ENCODE measurements at places on chromosomes 16 and 17. TPM values are rescaled to one million over a fixed set of nuclear protein-coding genes. Genes with fewer than 3 reads are reported as not detected.

Gene PPY
- not detected for total RNA-seq

Gene PRAC1
- not detected for total RNA-seq

Gene ZACN
- 0.53 TPM for total RNA-seq

DNA sequence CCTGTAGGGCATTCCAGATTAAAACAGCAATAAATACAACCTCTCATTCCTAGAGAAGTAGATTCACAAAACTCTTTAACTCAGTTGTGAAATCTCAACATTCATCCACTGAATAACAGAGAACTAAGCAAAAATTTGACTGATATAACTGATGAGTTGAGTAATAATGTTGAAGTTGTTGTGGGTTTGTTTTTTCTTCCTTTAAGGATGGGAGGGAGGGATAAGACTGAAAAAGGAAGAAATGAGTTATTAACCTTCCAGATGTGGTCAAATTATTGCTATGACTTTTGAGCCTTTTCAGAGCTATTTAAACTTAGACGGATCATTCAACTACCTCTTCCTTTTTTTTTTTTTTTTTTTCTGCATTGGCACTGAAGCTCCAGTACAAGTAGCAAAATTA lies 38.6 kb downstream of the SKAP1 start:
- no peak overlapping the region for H3K4me3 ChIP-seq
- DNase-seq = no peak
- no peak overlapping the region for H3K27ac ChIP-seq

DNA sequence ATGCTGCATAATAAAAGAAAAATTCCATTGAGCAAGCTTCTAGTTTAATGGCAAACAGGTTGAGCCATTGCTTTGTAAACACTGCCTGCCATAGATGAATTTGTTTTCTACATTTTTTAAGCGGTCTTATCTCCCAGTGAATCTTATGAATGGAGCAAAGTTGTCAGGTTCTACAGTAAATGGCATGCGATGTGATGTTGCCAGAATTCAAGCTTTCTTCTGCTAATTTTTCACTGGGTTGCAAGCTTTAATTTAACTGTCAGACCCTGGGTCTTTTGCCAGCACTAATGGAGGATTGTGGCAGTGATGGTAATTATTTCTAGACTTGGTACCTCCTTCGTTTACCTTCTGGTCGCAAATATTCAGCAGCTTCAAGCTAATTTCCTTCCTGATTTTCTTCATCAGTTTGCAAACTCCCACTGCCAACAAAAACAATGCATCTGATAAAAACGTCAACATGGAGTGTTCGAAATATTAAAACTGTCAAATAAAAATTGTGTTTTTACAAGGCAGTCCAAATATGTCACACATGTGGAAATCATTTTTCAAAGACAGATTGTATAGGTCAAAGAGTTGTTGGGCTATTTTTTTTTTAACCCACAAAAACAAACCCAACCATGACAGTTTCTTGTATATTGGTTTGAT lies 274.2 kb upstream of the ERCC4 start:
- no peaks in the 10 kb centered on the region for H3K36me3 ChIP-seq
- no peaks in the 10 kb centered on the region for H3K27me3 ChIP-seq
- H3K27ac ChIP-seq = no peak overlapping the region
- no peaks in the 10 kb centered on the region for H3K4me1 ChIP-seq

GRCh38 chr17:56908001-56908542 lies 5.8 kb downstream of the TRIM25 start:
- peak overlapping the region; percentile 79 for H3K4me3 ChIP-seq
- DNase-seq = peak; percentile 60
- H3K4me1 ChIP-seq = peaks cover 24% of the 10 kb centered on the region
- peaks cover 37% of the 10 kb centered on the region for H3K36me3 ChIP-seq
- H3K27ac ChIP-seq = peak overlapping the region; percentile 42
- H3K27me3 ChIP-seq = no peaks in the 10 kb centered on the region

DNA sequence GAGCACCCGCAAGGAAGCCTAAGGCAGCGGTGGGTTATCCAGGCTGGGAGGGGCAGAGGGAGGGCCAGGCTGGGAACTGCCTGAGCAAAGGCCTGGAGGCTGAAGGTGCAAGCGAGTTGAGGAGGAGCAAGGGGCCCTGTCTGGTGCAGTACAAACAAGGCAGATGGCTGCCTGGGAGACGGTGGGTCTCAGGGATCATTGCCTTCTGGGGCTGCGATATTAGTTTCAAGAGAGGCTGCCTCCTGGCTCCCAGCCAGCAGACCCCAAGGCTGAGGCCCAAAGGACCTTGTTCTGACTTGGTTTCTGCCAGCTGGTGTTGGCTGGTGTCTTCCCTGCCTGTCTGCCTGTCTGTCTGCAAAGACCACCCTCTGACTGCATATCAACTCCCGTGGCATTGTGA lies 154.0 kb downstream of the IRF8 start:
- no peak overlapping the region for H3K4me3 ChIP-seq
- no peak for DNase-seq
- no peaks in the 10 kb centered on the region for H3K4me1 ChIP-seq
- no peaks in the 10 kb centered on the region for H3K36me3 ChIP-seq
- no peak overlapping the region for H3K27ac ChIP-seq

DNA sequence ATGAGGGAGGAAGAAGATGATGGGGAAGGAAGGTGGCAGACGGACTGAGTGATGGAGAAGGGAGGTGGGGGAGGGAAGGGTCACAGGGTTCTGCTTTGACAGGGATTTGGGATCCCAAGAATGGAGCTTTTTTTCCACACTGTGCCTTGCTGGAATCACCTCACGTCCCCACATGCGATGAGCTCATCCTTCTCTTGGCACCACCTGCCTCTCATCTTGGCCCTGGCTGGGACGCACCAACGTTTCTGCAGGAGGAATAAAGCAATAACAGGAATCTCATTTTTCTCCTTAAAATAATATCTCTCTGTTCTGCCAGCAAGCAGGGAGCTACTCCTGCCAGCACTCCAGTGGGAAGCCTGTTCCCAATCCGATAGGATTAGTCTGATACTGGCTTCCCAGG lies 47.8 kb downstream of the MEOX1 start:
- H3K4me3 ChIP-seq = no peak overlapping the region
- no peaks in the 10 kb centered on the region for H3K27me3 ChIP-seq
- H3K27ac ChIP-seq = no peak overlapping the region
- no peaks in the 10 kb centered on the region for H3K36me3 ChIP-seq

GRCh38 chr16:4094127-4094773 lies 22.0 kb downstream of the ADCY9 start:
- no peaks in the 10 kb centered on the region for H3K36me3 ChIP-seq
- no peaks in the 10 kb centered on the region for H3K27me3 ChIP-seq
- no peak for DNase-seq
- H3K4me1 ChIP-seq = no peaks in the 10 kb centered on the region
- H3K4me3 ChIP-seq = no peak overlapping the region

GRCh38 chr17:351875-352420 lies 659 bp downstream of the RPH3AL start:
- H3K27ac ChIP-seq = no peak overlapping the region
- no peaks in the 10 kb centered on the region for H3K27me3 ChIP-seq
- no peak for DNase-seq
- H3K36me3 ChIP-seq = no peaks in the 10 kb centered on the region

DNA sequence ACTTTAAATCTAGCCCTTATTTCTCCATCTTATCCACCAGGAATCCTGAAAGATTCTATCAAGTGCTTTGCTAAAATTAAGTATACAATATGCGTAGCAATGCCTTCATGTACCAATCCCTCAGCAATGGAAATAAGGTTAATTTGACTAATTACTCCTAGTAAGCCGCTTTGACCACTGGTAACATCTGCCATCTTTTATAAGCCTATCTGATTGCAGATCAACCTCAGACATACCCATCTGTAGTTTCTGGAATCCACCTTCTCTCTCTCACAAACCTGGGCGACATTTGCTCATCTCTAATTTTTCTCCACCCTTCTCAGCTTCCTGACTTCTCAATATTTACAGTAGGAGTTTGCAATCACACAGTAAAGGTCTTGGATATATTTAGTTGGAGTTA lies 138.8 kb upstream of the CRHR1 start:
- no peaks in the 10 kb centered on the region for H3K27me3 ChIP-seq
- H3K4me1 ChIP-seq = no peaks in the 10 kb centered on the region
- no peak overlapping the region for H3K27ac ChIP-seq
- H3K36me3 ChIP-seq = no peaks in the 10 kb centered on the region
- H3K4me3 ChIP-seq = no peak overlapping the region
- no peak for DNase-seq
